Endodermal cell (in vitro differentiated cells): ENCODE measurements at places on chromosomes 3 and 15. TPM values are rescaled to one million over a fixed set of nuclear protein-coding genes. Genes with fewer than 3 reads are reported as not detected.
A peak's percentile ranks its signal among the peaks of the same experiment; 100 is the strongest.

The AGBL1 gene
- total RNA-seq: 0.11 TPM in 1 of 3 replicates, not detected in the others

GRCh38 chr3:57890874-57891273 is 117.3 kb upstream of the FLNB start:
- H3K4me1 ChIP-seq: no peaks in the 10 kb centered on the region
- H3K27me3 ChIP-seq: no peaks in the 10 kb centered on the region
- DNase-seq: no peak
- no peak overlapping the region for H3K27ac ChIP-seq

The PHLDB2 gene
- 48.2 to 67.4 TPM (median 67.1 TPM) in 3 replicates for total RNA-seq

GRCh38 chr3:43180027-43180426 is 74.1 kb upstream of the POMGNT2 start:
- DNase-seq: peak; percentile 31
- H3K4me1 ChIP-seq: no peaks in the 10 kb centered on the region
- no peak overlapping the region for H3K27ac ChIP-seq
- no peaks in the 10 kb centered on the region for H3K27me3 ChIP-seq
- no peak overlapping the region for H3K4me3 ChIP-seq
- no peaks in the 10 kb centered on the region for H3K36me3 ChIP-seq

GRCh38 chr15:57335719-57336118 is 40.6 kb upstream of the CGNL1 start:
- no peak overlapping the region for H3K27ac ChIP-seq
- no peak overlapping the region for H3K4me3 ChIP-seq
- no peaks in the 10 kb centered on the region for H3K36me3 ChIP-seq
- H3K4me1 ChIP-seq: no peaks in the 10 kb centered on the region
- H3K27me3 ChIP-seq: no peaks in the 10 kb centered on the region

The TUSC7 gene
- total RNA-seq: not detected in 2 replicates

- H3K36me3 ChIP-seq: peaks cover 8% of the 10 kb centered on the region
- H3K27me3 ChIP-seq: no peaks in the 10 kb centered on the region
- DNase-seq: no peak
- H3K4me1 ChIP-seq: no peaks in the 10 kb centered on the region
- no peak overlapping the region for H3K4me3 ChIP-seq
- H3K27ac ChIP-seq: no peak overlapping the region
Measured at GRCh38 chr3:195929452-195929851, 21.1 kb upstream of the TNK2 start.
